Naive thymus-derived CD8-positive, alpha-beta T cell (primary cell): ENCODE measurements at places on chromosomes 11 and 22.

DNA sequence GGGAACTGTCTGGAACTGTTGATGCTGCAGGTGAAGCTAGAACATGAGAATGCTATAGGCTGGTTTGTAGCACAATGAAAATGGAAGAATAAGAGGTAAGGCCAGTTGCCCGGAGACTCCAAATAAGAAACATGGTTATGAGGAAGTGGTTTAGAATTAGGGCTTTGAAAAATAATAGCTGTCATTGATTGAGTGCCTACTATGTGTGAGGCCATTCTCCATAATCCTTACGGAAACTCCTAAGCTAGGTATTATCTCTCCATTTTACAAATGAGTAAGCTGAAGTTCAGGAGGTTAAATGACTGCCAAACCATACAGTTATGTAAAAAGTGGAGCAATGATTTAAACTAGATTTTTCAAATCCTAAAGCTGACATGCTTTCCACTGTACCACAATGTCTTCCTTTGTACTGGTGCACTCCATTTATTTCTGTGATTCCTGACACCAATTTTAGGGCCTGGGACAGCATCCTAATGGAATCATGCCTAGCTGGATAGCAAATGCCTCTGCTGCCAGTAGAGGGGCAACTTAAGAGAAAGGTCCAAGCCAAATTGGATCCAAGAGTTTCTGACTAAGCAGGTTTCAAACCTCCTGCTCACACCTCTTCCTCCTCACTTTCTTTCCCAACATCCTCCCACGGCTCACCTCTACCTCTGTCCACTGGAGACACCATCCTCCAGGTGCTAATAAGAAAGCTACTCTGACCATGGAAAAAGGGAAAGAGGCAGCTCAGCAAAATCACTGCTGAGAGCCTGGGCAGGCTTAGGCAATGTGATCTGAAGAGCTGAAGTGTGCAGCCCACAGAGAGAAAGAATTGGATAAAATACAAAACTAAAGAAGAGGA is 46.9 kb upstream of the PICALM start:
- DNase-seq = no peak

DNA sequence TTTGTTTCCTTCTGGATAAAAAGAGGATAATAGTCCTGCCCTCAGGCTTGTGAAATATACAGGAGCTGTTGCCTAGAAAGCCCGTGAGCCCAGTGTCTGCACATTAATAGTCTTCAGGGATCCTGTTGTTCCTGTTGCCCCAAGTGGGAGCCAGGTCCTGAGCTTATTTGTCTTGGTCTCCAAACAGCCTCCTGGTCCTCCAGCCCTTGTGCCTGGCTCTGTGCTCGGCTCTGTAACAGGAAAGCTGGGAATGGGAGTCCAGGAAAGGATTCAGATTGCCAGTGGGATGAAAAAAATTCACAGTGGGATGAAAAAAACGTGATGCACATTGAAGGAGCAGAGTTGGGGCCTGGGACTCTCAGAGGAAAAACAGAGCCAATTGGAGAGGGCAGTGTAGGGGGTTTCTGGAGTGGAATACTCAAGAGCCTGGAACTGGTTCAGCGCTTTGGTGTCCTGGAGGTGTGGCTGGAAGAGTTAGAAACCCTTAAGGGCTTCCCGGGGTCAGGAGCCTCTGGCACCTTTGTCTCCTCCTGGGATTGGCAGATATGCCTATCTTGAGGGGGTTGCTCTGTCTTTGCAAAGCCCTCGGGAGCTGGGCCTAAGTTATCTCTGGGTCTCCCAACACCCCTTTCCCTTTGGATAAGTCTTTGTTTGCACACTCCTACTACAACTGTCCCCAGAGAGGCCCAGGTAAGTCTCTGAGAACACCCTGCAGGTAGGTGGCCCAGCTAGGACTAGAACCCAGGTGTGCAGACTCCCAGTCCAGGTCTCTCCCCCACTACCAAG is 2.3 kb upstream of the INPPL1 start:
- no peak for DNase-seq

DNA sequence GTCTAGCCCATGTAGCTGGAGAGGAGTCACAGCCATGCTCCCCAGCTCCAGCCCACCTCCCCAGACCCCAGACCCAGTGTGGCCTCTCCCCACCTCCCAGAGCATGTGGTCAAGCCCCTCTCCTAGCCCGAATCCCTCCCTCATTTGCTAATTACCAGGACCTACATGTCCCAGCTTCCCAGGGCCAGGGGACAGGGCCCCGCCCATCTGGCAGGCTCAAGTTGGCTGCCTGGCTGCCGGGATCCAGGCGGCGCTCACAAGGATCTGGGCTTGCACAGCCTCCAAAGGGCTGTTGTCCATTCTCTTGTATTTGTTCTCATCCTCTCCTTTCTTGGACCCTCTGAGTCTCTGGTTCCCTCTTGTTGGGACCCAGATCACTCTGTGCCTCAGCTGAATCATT is 4.6 kb upstream of the MIF start:
- no peak for DNase-seq

- no peak for DNase-seq
Observed at GRCh38 chr11:60159868-60160267, 23.0 kb downstream of the MS4A6A start.

DNA sequence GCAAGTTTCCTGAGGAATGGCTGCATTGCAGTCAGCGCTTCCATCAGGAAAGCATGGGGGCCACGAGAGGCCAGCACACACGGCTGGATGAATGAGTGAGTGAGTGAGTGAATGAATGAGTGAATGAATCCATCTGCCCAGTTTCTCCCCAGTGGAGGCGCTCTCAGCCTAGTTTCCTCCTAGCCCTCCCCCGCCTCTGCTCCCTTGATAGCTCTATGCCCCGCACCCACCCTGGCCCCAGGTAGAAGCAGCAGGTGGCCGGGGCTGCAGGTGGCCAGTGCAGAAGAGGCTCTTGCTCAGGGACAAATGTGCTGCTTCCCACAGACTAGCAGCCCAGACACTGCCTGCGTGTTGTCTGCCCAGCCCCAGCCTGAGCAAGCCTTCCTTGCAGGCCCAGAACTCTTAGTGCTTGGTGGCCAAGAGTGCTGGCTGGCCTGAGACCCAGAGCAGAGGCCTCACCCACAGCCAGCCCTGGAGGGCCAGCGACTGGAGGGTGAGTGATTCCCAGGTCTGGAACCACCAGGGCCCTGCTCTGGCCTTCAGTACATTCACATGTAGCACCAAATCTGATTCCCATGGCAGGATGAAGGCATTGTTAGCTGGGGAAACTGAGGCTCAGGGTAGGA is 31.1 kb upstream of the PDGFB start:
- DNase-seq = no peak

DNA sequence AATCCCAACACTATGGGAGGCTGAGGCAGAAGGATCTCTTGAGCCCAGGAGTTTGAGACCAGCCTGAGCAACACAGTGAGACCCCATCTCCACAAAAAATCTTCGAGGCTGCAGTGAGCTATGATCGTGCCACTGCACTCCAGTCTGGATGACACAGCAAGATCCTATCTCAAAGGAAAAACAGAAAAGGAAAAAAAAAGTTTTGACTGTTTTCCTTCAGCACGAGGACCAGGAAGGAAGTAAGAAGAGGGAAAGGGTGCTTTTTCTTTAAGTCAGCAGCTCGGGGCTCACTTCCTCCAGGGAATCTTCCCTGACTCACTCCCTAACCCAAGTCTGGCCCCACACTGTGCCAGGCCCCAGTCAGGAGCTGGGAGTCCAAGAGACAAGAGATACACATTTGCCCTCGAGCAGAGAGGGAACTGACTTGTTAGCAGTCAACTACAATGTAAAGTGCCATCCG is 14.2 kb downstream of the ARRB1 start:
- no peak for DNase-seq

GRCh38 chr22:37862570-37863325 is 13.5 kb downstream of the EIF3L start:
- DNase-seq = no peak

GRCh38 chr22:24370401-24370800 is 57.0 kb upstream of the ADORA2A start:
- no peak for DNase-seq

- DNase-seq = no peak
Observed at GRCh38 chr11:3129591-3130268, 35.4 kb downstream of the OSBPL5 start.

DNA sequence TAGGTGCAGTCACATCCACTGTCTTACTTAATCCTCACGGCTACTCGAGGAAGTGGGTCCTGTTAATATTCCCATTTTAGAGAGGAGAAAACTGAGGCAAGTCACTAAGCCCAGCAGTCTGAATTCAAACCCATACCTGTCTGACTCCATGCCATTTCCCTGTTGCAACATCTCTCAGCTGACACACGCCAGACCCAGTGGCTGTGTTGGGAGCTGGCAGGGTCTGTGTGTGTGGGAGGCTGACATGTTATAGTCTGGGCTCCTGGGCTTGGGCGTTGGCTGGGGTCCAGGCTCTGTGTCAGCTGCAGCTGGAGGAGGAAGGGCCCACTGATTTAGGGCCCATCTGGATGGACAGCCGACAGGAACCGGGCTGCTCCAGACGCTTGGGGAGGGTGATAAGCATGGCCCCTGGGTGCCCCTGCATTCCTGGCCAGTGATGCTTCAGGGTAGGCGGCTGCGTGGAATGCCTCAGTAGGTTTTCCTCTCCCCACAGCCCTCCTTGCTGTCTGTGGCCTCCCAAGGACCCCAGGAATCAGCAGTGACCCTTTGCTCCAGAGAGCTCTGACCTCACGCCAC is 562.5 kb downstream of the MN1 start:
- no peak for DNase-seq

DNA sequence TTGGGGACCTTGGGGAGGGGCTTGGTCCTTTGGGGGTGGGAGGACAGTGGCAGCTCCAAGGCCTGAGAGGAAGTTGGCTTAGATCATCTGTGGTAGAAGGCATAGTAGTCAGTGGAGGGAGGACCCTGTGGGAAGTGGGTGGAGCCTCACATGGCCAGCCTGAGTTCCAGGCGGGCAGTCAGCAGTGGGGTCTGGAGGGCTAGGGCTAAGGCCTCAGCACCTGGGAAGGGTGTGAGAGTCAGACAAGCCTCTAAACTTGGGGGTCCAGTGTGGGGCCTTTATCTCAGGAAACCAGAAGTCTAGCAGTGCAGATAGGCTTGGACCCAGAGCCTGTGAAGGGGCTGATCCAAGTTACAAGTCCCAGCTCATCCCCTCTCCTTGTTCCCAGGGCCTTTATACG is 4.0 kb downstream of the NLRX1 start:
- no peak for DNase-seq

DNA sequence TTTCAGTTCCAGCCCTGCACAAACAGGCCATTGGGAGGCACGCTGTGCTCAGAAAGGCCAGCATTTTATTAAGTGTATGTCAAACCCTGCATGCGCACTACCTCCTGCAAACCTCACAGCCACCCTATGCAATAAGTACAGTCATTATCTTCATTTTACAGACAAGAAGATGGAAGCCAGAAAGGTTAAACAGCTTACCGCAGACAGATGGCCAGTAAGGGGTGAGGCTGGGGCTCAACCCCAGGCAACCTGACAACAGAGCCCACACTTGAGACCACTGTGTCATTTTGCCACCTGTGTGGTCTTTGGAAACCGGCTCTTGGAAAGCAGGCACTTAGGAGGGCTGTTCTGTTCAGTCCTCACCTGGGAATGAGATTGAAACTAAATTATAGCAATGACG is 142.3 kb downstream of the NXPE2 start:
- no peak for DNase-seq

GRCh38 chr11:91981995-91982394 is 242.6 kb upstream of the FAT3 start:
- DNase-seq = no peak

DNA sequence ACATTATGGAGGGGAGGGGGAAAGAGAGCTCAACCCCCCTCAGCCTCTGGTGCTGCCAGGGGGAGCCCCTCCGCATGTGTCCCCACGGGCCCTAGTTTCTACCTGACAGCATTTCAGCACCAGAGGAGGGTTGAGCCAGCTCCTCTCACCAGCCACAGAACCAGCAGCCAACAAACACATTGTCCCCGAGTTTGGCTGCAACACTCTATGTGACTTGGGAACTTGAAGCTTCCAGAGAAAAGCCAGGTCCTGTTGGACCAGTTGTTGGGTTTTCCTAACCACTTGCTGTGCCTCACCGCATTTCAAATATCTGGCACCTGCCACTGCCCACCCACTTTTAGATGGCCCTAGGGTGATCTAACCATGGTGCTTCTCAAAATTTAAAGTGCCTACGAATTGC is 13.5 kb downstream of the TMA7B start:
- DNase-seq = no peak

DNA sequence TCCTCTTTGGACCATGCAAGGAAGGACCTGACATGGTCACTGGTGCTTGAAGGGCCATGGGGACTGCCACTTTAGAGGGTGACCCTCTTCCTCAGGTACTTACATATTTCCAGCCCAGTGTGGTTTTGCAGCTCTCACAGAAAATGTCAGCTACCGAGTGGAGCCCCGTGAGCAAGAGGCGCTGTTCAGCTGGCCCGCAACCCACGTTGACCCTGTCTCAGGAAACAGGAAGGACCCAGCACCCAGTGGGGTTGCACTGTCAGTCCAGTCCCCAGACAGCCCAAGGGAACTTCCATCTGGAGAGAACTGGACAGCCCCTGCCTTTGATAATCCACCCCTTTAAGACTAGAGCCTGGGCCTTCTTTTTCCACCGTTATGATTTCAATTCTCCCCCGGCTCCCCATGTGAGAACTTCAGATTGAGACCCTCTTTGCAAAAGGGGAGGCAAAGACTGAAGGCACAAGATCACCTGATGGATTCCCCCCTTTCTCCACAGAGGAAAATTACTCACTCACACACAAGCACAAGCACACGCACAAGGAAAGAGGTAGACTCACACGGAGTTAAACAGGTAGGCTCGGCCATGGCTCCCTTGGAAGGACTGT is 3.4 kb downstream of the YPEL4 start:
- DNase-seq = no peak

- DNase-seq = no peak
Observed at GRCh38 chr22:20782596-20783299, 8.8 kb downstream of the SERPIND1 start.

DNA sequence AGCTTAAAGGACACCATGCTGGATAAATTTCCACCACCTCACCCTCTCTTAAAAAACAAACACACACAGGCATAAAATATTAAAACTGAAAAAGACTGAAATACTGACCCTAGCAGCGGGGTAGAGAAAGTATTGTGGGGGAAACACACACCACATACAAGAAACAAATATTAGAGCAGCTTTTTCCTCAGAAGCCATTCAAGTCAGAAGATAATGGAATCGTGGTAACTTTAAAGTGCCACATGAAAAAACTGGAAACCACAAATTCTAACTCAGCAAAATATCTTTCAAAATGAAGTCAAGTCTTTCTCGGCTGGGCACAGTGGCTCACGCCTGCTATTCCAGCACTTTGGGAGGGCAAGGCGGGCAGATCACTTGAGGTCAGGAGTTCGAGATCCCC is 223.2 kb downstream of the DYNC2H1 start:
- no peak for DNase-seq

- DNase-seq = no peak
Observed at GRCh38 chr11:57426439-57426928, 437 bp downstream of the SLC43A3 start.
